ENCODE measurements at places on chromosomes 2 and 18. TPM values are rescaled to one million over a fixed set of nuclear protein-coding genes. Genes with fewer than 3 reads are reported as not detected.

POTEC gene
- total RNA-seq: not detected

TBC1D8 gene
- 106 TPM for total RNA-seq

REG3G gene
- not detected for total RNA-seq

KIAA2012 gene
- total RNA-seq: not detected

ANKRD30BL gene
- total RNA-seq: not detected

SPHKAP gene
- not detected for total RNA-seq

ARHGEF4 gene
- total RNA-seq: 0.98 TPM

BOK gene
- 11.4 TPM for total RNA-seq

GPR39 gene
- total RNA-seq: 16.4 TPM

FKBP1B gene
- total RNA-seq: 5.3 TPM

LOXHD1 gene
- not detected for total RNA-seq

RND3 gene
- 147 TPM for total RNA-seq

MYO3B gene
- under 0.01 TPM for total RNA-seq

SCYGR4 gene
- not detected for total RNA-seq

UGT1A8 gene
- total RNA-seq: not detected

THSD7B gene
- total RNA-seq: not detected

FEV gene
- not detected for total RNA-seq

AMMECR1L gene
- 12.5 TPM for total RNA-seq

DYNAP gene
- total RNA-seq: not detected

CDKL4 gene
- total RNA-seq: 1.2 TPM

POMC gene
- 0.73 TPM for total RNA-seq

MAP2 gene
- 0.78 TPM for total RNA-seq

LPIN2 gene
- 20.9 TPM for total RNA-seq

SLC5A7 gene
- total RNA-seq: not detected

EFEMP1 gene
- total RNA-seq: 72.9 TPM

APLF gene
- 4.0 TPM for total RNA-seq

MALL gene
- total RNA-seq: 8.8 TPM

FOXI3 gene
- total RNA-seq: not detected

ACOXL gene
- total RNA-seq: not detected

TMEM182 gene
- 0.73 TPM for total RNA-seq

LTBP1 gene
- 340 TPM for total RNA-seq

NMUR1 gene
- total RNA-seq: not detected

APOB gene
- under 0.01 TPM for total RNA-seq

Data from subcutaneous preadipocyte (primary cell).